ENCODE measurements at places on chromosomes 13 and 19.

GRCh38 chr13:86945584-86945983, 725.6 kb upstream of the SLITRK5 start:
- DNase-seq = no peak

GRCh38 chr13:76438050-76438449, 448.2 kb downstream of the KCTD12 start:
- DNase-seq = no peak

- peak; percentile 96 for DNase-seq
These were observed at the start of gene ZNF302 for GRCh38 chr19:34677386-34678084. ZNF302 (plus strand) TSS chr19:34677678; CDS start chr19:34678805, 1,127 bp downstream.

GRCh38 chr19:40252395-40252794, 25.9 kb upstream of the CCNP start:
- no peak for DNase-seq

- DNase-seq = no peak
These were observed 1224.8 kb downstream of the SLITRK1 start for GRCh38 chr13:82657471-82657870.

DNA sequence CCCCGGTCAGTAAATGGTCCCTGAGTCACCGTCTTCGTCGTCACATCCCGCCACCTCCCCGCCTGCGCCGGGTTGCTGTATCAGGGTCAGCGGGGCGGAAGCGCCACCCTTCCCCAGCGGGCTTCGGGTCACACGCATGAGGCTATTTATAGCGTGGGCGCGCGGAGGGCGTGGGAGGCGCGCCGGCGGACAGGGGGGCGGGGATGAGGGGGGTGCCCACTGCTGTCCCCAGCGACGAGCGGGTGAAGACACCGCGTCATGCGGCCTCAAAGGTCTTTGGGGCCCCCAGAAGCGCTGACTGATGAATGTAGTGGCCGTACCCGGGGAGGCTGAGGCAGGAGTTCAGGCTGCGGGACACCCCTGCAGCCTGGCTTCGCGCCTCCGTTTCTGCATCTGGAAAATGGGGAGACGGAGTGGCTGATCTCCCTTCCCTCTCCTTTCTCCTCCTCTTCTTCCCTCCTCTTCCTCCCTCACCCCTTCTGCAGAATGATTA, 7.9 kb downstream of the UNC13A start:
- peak; percentile 27 for DNase-seq

DNA sequence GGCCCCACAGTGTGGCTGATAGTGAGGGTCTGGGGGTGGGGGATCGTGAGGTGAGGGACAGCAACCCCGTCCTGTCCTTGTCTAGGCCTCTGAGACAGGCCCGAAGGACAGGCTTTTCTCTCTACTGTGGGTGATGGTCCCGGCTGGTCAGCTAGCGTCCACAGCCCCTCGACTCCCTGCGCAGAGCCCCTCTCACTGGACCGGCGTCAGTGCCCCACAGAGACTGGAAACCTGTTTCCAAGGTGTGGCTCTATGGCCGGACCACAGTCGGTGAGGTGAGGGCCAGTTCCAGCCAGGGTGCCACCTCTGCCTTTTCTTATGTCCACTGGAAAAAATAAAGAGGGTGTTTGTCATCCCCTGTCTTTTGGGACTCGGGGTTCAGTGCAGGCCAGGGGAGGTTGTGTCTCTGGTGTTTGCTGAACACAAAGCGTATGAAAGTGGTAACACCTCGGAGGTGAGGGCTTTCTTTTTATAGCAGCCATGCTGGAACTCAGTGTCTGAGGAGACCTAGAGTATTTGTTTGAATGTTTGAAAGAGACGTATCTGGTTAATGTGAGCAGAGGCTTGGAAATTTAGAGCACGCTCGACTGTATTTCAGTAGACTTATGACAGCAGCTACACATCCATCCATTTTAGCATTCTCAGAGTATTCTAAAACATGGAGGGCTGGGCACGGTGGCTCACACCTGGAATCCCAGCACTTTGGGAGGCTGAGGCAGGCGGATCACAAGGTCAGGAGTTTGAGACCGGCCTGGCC, 22.8 kb downstream of the ATP11A start:
- no peak for DNase-seq

DNA sequence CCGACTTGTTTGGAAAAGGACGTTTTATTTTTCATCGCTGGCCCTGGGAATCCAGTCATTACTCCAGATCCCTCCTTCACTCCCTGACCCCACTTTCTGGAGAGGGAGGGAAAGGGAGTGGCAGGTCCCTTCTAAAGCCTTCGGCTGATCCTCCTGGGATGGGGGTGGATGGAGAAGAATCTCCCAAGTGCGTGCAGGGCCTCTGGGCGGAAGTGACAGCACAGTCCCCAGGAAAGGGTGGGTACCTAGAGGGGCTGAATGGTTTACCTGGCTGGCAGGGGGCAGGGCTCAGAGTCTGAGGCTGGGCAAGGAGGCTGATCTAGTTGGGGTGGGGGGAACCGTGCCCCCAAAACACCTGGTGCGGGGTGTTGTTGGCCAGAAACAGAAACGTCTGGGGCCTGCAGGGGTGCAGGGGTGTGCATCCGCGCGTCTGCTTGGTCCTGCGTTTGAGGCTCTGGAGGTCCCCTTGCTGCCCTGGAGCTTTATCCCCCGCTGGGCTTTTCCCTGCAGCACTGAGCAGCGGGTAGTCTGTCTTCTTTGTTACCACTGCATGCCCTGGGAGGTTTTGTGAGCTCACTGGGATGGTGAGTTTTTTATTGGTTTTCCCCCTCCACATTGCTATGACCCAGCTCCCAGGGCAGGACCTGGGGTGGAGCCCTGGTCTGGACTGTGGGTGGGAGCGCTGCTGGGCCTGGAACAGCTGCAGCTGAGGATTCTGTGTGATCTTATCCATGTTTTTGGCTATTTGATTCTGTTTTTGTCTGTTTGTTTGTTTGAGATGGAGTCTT, 3.0 kb upstream of the ZNF628 start:
- DNase-seq = no peak

DNA sequence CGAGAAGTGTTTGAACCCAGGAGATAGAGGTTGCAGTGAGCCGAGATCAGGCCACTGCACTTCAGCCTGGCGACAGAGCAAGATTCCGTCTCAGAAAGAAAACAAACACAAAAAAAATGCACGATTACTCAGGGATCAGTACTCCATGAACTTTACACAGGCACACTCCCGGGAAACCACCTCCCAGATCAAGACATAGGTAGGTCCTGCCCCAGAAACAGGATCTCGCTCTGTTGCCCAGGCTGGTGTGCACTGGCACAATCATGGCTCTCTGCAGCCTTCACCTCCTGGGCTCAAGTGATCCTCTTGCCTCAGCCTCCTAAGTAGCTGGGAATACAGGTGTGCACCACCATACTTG, 11.2 kb downstream of the VASP start:
- DNase-seq = no peak

- DNase-seq = no peak
These were observed 15.1 kb upstream of the ZNF507 start for GRCh38 chr19:32330213-32330857.

DNA sequence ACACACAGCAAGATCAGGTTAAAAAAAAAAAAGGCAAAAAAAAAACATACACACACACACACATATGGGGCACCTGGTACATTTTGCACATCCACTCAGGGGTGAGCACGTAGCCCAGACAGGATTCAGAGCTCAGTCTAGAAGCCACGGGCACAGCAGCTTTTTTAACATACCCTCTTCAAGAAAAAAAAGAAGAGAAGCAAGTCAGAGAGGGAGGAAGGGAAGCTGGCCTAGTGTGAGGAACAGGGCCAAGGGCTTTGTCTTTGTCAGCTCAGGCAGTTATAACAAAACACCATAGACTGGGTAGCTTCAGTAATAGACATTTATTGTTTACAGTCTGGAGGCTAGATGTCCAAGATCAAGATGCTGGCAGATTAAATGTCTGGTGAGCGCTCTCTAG, 2.3 kb upstream of the TPM4 start:
- no peak for DNase-seq

DNA sequence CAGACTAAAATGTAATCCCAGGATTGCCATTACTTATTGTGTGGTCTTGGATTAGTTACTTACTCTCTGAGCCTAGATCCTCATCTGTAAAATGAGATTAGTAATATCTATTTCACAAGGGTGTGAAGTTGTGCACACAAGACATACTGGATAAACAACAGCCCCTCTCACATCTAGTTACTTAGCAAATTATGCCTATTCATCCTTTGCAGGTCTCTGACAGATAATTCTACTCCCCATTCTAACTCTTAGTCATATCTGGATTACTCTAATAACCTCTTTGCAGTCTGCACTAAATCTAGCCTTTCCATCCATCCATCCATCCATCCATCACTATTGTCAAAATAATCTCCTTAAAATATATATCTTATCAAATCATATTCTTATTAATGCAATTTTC, 12.4 kb downstream of the MTRF1 start:
- DNase-seq = no peak

DNA sequence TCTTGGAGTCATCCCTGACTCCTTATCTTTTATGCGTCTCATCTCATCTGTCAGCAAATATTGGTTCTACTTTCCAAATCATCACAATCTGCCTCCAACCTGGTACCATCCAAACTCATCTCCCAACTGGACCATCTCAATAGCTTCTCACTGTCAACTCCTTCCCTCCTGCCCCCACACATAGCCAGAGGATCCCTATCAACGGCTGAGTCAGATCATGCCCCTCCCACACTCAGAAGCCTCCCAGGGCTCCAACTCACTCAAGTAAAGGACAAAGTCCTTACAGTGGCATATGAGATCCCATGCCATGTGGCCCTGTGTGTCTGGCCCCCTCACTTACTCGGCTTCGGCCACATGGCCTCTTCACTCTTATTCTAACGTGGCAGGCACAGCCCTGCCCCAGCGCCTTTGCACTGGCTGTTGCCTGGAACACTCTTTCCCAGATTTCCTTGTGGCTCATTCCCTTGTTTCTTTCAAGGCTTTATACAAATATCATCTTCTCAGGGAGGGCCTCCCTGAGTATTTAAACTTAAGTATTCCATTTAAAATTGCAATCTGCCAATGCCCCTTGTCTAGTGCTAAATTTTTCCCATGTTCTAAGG, 4.3 kb downstream of the SPRED3 start:
- no peak for DNase-seq

- DNase-seq = no peak
These were observed 126.1 kb upstream of the SOX1 start for GRCh38 chr13:111940892-111941291.

DNA sequence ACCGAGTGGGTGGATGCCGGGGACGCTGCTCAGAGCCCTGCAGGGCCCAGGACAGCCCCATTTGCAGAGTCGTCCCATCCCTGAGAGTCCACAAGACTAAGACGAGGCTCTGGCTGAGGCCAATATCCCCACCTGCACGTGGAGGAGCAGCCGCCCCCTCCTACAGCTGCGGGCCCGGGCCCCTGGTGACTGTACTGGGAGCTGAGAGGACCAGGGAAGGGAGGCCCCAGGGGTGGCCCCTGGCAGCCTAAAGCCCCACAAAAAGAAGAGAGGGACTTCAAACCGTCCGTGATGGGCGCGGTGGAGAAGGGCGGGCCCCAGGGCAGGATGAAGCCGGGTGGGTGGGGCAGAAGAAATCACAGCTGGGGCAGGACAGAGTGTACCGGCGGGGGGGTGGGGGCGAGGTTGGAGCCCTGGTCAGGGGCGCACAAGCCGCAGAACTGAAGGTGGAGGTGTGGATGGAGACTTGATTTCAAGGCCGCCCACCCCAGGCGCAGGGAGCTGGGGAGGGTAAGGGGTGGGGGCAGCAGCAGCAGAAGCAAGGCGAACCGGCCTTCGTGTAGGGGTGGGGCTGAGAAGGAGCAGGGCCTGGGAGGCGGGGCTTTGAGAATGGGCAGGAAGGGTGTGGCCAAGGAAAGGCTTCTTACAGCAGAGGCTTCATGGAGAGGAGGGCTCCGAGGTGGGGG, 12.9 kb downstream of the CFD start:
- DNase-seq = peak; percentile 76

- DNase-seq = no peak
These were observed 216.0 kb downstream of the DNAJC15 start for GRCh38 chr13:43239275-43239840.

DNA sequence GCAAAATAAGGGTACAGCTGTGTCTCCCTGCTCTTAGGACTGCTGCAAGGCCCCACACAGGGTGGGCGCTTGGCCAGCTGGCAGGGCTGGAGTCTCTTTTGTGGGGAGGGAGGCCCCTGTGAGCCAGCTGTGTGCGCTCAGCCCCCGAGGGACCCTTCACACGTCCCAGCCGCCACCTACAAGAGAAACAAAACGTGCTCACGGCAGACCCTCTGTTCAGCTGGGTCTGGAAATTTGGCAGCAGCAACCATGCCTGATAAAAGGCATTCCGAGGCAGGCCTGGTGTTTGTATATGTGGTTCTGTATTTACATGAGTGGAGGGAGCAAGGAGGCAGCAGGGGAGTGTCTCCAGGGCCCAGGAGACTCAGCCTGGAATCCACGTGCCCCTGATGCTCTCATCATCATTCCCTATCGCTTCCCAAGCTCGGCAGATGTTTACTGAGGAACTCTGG, 49.7 kb downstream of the CRTC1 start:
- DNase-seq = no peak

GRCh38 chr13:113448545-113448884, 4.8 kb downstream of the ADPRHL1 start:
- no peak for DNase-seq

DNA sequence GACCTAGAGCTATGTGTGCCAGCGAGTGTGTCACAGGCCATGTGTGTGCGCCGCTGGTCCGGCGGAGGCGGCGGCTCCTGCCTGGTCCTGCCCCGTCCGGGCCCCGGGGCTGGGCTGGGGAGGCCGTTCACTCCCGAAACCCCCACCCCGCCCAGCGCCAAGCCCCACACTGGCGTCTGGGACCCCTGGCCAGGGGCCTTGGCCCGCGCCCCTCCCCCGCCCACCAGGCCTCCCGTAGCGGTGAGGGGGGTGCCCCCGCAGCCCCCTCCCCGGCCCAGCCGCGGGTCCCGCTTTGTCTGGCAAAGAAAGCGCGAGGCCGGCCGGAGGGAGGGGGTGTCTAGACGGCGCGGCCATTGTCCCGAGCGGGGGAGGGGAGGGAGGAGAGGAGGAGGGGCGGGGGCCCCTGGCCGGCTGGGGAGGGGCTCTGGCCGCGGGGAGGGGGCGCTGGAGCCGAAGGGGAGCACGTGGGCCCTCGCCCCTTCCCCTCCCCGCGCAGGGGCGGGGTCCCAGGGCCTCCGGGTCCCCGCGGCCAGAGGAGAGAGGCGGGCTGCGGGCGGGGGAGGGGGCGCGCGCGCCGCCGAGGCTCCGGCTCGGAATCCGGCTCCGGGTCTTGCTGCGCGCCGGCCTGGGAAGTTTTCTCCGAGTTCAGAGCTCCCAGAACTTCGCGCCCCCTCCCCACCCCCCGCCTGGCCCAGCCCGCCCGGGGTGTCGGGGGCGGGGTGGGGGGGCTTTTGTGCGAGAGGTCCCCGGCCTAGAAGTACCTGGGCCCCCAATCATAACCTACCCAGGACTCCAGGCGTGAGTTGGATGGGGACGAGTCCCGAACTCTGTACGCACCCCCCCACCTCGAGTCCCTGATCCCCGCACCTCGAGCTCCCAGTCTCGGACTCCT, 888 bp downstream of the NOTCH3 start:
- no peak for DNase-seq

GRCh38 chr19:32901504-32902161, 32.1 kb upstream of the SLC7A9 start:
- DNase-seq = no peak

DNA sequence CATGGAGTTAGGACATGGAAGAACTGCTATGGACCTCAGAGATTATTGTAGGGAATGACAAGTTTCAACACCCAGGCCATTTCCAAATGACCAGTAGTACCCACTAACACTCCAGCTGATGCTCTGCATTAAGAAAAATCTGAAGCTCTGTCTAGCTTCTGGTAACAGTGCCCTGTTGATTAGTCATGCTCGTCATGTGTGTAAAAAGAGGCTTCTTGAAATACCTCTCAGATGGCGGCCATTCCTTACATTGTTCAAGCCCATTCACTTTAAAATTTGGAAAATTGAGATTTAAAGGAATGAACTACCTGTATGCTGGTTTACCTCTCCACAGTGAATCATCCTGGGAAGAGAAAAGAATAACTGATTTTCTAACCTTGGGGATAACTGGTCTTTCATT, 527.9 kb upstream of the ARGLU1 start:
- no peak for DNase-seq
